Globus pallidus (tissue), 1 donor: ENCODE measurements at places on chromosomes 13 and 19.

GRCh38 chr13:35994131-35994966 lies 136.8 kb downstream of the DCLK1 start:
- DNase-seq: no peak

- DNase-seq: no peak
These were observed 19.1 kb downstream of the WDR88 start for GRCh38 chr19:33150852-33151518.

- DNase-seq: no peak
These were observed 7.9 kb downstream of the ITPKC start for GRCh38 chr19:40724855-40725254.

DNA sequence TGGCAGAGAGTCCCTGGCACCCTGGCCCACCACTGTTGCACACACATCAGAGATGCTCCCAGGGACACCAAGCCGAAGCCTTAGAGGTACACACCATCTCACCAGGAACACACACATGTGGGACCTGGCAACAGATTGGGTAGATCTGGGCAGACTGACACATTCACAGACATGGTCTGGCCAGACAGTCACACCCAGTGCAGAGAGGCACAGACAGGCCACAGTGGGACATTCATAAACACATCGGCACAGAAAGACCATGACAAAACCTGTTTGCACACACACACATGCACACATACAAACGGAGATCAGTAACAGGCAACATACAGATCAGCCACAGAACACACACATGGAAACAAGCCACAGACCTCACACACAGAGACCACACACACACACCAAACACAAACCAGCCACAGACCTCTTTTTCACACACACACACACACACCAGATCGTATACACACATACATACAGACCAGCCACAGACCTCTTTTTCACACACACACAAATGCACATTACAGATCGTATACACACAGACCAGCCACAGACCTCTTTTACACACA lies 6.3 kb upstream of the JUNB start:
- no peak for DNase-seq

DNA sequence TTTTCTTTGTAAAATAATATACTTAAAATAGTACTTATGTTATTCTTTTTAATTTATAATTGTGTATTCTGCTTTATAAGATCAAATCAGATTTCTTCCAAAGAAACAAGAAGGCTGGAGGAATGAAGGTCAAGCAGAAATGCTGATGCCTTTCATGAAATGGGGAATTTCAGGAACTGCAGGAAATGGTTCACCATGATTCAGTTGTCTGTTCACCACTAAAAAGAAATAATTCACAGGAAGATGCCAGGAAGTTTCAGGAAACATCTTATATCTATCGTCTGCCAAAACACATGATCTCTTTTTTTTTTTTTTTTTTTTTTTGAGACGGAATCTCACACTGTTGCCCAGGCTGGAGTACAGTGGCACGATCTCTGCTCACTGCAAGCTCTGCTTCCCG lies 15.7 kb upstream of the SCEL start:
- no peak for DNase-seq

GRCh38 chr19:34393031-34393430 lies 11.2 kb upstream of the PDCD2L start:
- DNase-seq: no peak

DNA sequence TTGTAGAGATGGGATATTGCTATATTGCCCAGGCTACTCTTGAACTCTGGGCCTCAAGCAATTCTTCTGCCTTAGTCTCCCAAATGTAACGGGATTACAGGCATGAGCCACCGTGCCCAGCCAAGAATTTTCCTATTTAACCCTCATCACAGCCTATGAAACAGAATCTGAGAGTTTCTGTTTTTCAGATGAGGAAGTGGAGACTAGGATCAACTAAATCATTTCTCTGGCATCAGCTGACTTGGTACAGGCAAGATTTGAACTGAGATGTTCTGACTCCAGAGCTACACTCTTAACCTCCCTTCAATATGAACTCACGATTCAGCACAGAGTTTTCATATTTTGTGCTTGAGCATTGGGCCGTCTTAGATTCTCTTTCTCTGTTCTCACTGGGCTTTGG lies 8.1 kb downstream of the ZNF460 start:
- DNase-seq: no peak

DNA sequence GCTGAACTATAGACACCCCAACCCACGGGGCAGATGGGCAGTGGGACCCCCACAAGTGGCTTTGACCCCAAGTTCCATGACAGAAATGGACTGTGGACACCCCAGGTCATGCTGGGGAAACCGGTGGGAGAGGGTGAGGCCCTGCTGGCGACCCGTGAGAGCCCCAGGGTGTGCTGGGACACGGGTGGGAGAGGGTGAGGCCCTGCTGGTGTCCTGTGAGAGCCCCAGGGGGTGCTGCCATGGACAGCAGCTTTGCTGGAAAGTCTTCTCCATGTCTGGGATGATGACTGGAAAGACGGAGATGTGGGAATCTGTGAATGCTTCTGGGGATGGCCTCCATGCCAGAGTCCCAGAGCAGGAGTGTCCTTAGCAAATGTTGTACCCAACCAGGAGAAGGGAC lies 148.4 kb downstream of the URI1 start:
- DNase-seq: no peak

- no peak for DNase-seq
These were observed 14.5 kb downstream of the ZNF426 start for GRCh38 chr19:9523885-9524474.

GRCh38 chr19:11434703-11435056 lies 241 bp downstream of the ODAD3 start:
- DNase-seq: no peak

GRCh38 chr19:38674388-38675171 lies 27.1 kb downstream of the ACTN4 start:
- DNase-seq: no peak

DNA sequence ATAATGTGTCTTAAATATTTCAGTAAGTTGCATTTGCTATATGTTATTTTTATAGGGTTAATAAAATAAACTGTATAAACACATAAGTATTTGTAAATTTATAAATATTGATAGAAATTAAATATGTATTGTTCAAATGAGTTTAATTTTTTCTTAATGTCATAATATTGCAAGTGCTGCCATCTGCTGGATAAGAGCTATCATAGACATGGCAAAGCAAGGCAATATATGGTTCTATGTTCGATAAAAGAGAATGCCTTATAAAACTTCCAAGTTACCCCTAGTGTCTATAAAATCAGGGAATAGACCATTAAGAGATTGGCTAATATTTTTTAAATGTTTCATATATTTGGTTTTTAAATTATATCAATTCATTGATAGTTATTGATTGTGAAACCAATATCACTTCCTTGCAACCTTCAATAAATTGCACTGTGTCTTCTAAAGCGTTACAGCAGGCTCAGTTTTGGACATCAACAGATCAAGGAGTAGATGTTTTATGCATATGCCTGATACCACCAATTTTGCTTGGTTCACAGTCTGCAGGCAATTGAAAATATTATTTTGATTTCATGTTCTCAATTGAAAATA lies 29.0 kb upstream of the SLITRK6 start:
- peak; percentile 23 for DNase-seq

DNA sequence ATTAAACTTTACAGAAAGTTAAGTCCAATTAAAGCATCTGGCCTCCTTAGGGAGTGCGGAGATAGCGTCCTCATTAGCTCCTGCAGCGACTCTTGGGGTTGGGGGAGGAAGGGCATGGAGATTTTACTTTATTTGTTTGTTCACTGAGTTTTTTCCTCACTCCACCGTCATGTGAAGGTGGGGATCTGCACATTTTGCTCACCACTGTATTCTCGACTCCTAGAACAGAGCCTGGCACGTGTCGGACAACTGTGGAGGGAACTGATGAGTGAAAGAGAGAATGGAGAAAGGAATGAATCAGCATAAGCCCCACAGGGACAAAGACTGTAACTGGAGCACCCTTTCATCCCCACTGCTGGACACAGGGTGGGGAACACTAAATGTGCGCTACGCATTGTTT lies 205.1 kb upstream of the TSHZ3 start:
- DNase-seq: no peak

DNA sequence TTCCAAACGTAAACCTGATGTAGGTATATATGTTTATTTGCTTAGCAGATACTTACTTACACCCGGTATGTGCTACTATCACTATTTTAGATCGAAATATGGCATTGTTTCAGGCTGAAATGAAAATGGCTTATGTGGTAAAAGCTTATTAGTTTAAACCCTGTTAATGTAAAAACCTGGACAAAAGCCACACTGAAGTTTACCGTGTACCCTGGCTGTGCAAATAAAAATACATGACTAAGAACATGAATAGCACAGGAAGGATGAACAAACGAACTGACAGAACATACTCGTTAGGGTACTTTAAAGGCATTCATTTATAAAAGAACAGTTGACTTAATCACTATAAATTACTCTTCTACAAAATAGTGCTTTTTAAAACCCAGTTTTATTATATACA lies 6.6 kb downstream of the CLDN10 start:
- DNase-seq: no peak

- DNase-seq: no peak
These were observed 142.3 kb downstream of the KLF12 start for GRCh38 chr13:73991884-73992283.

DNA sequence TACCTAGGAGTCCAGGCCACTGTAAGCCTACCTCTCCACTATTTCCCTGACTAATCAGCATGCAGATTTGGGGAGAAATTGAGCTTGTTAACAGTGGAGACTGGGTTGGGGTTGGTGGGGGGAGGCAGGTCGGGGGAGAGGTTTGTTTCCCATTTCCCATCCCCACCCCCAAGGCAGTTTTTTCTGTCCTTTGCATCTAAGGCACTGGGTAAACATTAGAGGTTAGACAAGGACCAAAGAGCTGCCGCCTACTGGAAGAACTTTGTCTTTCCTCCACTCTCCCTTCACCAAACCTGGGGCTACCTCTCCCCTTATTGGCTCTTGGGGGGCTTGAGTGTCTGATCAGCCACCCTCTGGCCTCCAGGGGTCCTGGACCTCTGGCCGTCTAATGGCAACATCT lies 953 bp downstream of the KCNN4 start:
- DNase-seq: no peak

- no peak for DNase-seq
These were observed 26.9 kb upstream of the RBM26 start for GRCh38 chr13:79432992-79433391.

GRCh38 chr19:8340341-8341096 lies 2.5 kb downstream of the KANK3 start:
- no peak for DNase-seq

DNA sequence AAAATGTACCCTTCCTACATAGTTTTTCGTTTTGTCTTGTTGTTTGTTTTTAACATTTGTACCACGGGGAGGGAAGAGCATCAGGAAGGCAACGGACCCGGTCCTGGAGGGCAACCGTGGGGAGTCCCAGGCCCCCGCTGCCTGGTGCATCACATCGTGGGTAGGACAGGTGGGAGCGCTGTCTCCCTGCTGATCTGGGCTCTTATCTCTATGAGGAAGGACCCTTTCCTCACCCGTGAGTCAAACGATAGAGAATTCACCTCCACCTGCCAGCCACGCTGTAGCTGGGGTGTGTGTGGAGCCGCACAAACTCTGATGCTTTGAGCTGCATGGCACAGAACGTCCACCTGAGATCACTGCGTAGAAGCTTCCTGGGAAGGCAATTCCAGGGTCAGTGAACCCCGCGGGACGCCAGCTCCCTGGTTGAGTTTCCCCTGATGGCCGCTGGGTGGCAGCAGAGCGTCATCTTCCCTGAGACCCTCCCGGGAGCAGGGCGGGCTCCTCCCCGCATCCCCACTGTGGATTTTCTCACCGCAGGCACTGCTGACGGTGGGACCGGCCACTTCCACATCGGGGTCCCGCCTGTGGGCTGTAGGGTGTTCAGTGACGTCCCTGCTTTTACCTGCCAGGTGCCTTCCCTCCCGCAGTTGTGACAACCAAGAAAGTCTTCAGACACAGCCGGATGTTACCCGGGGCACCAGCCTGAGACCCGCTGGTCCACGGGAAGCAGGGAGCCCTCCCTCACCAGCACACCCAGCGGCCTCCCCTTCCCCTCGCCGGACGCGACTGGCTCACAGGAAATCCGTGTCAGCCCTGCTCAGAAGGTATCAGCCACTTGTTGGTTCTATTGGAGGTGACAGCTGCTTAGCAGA lies 54.7 kb downstream of the ZNF787 start:
- peak; percentile 42 for DNase-seq

- DNase-seq: no peak
These were observed 1.7 kb downstream of the PRR12 start for GRCh38 chr19:49592486-49593232.

- DNase-seq: peak; percentile 76
These were observed 166.1 kb downstream of the USP12 start for GRCh38 chr13:27005556-27005955.

- no peak for DNase-seq
These were observed 19.3 kb downstream of the PLD3 start for GRCh38 chr19:40367577-40368434.

DNA sequence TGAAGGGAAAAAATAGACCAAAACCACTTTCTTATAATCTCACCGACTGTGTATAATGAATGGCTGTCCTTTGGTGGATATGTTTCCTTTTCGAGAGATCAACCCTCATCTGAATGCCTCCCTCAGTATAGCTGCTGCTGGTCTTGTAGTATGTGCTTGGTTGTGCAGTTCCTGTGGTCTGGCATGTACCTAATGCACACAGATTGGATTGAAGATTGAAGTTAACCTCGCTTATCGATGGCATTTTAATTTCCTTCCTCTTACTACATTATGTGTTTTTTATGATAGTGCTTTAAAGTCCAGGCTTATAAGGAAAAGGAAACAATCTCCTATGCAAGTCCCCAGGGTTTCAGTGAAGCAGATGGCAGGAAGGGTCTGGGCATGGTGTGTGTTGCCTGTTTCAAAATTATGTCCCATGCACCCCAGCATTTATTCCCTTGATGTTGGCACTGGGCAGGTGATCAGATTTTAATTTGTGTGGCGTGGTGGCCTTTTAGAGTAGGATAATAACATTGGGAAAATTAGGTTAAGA lies 334.1 kb downstream of the SHISA2 start:
- no peak for DNase-seq

DNA sequence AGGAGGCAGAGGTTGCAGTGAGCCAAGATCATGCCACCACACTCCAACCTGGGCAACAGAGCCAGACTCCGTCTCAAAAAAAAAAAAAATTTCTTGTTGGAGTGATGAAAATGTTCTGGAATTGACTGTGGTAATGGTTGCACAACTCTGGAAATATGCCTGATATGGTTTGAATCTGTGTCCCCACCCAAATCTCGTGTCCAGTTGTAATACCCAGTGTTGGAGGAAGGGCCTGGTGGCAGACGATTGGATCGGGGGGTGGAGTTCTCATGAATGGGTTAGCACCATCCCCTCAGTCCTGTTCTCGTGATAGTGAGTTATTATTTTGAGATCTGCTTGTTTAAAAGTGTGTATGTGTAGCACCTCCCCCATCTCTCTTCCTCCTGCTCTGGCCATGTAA lies 41.1 kb upstream of the MAP3K10 start:
- no peak for DNase-seq

DNA sequence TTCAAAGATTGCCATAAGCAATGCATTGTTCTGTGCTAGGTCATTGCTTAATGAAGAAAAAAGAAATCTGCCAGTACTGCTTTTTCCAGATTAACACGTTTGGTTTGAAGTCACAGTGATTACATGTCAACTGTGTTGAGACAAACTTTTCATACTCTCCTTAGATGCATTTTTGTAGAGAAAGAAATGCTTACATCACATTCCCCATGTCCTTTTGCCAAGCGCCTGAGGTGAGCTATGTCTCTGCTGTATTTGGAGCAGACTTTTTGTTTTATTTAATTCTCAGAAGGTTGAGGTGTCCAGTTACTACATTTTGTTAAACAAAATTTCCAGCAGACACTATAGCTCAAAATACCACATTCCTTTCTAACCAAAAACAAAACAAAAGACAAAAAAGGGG lies 16.2 kb downstream of the LACC1 start:
- no peak for DNase-seq
